ENCODE measurements at places on chromosomes 7 and 10.

DNA sequence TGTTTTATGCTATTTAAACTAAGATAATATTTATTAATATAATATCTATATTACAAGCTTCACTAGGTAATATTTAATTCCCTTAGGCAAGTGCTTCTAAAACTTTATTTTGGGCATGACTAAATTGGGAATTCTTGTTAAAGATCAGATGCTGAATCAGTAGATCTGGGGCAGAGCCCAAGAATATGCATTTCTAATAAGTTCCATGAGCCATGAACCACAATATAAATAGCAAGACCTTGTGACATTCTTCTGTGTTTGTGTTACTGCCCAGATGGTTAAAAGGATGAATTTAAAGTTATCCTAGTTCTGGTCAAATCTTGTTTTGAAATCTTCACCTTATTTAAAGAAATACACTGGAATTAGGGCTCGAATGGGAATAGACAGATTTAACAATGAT lies 258.4 kb upstream of the CACNA2D1 start:
- DNase-seq: no peak

DNA sequence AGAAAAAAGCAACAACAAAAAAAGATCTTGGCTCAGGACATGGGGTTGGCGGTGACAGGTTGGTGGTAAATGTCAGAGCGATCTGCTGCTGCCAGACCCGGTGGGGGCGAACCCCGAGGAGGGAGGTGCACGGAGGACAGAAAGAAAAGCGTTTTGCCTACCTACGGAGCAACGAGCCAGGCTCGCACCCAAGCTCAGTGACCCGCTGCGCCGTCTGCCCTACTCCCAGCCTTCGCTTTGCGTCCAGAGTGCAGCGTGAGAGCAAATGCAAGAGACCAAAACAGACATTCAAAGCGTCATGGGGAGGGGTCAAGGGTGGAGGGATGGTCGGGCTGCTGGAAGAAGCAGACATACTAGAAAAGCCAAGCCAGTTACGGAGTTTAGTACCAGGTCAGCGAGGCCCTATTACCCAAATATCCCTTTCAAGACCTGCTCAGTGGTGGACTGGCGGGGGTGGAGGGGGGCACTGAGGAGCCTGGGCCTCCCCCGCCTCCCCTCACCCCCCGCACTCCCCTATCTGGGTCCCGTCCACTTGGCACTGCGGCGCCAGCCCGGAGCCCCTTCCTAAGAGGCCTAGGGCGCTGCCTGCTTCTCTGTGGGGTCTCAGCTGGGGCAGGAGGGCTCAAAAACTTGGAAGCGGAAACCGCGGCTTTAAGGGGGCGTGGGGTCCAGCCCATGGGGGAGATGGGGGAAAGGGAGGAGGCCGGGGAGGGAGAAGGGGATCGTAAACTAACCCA lies 66.9 kb downstream of the SLC29A4 start:
- no peak for DNase-seq

DNA sequence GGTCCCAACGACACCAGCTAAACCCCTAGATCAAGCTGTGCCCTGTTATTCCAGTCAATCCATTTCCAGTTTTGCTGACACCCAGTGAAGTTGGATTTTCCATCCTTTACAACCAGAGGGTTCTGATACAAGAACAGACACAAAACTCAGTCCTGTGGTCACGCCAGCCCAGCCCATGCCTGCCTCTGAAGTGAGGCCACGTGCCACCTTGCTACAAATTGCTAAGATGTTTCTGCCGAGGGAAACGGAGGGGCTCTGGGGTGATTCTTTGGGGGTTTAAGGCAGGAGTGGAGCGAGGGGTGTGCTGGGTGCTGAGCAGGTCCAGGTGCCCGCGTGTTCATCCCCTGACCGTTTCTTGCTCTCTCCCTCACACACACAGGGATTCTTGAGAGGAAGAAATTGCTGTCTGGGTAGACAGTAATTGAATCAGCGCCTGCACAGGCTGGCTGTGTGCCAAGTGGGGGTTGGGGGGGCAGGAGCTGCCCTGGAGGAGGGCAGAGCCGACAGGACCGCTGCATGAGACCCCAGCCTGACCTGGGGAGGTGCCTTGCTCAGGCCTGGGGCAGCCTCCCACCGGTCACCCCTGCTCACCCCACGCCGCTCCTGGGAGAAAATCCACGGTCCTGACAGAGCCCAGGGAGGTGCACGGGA lies 38.1 kb downstream of the ADAP1 start:
- DNase-seq: peak; percentile 75

DNA sequence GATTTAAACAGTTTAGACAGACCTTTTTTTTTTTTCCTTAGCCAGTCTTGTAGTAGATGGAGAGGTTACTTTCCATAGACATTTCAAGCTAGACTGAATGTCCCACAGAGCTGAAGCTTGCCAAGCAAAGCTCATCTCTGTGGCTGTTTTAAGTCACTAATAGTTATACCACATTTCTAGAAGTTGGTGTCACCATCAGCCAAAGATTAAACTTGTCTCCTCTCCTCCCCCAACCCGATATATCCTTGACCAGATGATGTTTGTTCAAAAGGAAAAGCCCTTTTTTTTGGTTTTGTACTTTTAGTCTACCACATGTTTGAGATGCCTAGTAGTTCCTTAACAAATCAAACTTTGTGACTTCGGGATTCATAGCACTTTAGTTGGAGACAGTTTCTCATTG lies 66.1 kb downstream of the ADD3 start:
- DNase-seq: no peak

GRCh38 chr7:43669286-43670081 lies 59.8 kb downstream of the COA1 start:
- no peak for DNase-seq

DNA sequence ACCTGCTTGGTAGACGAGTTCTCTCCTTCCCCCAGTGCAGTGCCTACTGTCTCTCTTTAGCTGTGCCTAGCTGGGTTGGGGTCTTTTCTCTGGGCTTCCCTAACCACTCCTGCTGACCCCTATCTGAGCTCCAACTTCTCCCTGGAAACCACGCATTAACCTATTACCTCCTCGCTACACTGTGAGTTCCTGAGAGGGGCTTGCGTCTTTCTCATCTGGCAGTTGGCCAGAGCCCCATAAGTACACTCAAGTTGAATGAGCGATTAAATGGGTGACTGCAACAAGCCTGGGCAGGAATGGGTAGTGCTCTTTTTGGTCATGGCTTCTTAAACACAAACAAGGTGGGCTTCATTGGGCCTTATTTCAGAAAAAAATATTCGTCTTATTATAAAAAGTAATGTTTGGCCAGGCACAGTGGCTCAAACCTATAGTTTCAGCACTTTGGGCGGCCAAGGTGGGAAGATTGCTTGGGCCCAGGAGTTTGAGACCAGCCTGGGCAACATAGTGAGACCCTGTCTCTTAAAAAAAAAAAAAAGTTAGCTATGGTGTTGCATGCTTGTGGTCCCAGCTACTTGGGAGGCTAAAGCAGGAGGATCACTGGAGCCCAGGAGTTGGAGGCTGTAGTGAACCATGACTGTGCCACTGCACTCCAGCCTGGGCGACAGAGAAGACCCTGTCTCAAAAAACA lies 41.4 kb downstream of the SYPL1 start:
- no peak for DNase-seq

- peak; percentile 55 for DNase-seq
Observed at GRCh38 chr10:133278577-133279265, 2.1 kb upstream of the ADAM8 start.

DNA sequence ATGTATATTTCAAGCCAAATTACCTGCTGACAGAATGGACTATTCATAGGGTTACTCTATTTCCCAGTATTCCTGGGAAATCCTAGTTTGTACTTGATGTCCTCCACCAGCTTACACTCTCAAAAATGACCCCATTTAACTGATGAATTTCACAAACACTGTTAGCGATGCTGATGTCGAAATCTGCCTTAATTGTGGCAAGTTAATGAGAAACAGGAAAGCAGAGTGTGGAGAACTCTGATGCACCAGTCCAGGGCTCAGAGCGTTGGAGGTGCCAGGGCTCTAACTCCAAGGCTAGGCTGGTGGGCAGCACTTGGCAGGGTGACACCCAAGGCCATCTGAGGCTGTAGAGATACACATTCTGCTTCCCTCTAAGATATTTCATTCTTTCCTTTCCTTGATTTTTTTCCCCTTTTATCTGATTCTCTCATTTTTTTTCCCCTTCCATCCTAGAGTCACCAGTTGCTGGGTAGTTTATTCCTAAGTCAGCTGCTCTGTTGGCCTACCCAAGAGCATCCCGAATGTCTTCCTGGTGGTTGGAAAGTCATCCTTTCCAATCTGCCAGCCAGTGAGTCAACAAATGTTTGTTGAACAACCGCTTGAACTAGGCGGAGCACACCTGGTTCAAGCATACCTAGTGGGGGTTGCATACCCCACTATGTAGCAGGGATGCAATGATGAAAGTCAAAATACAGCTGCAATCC lies 525.0 kb upstream of the NRP1 start:
- no peak for DNase-seq

DNA sequence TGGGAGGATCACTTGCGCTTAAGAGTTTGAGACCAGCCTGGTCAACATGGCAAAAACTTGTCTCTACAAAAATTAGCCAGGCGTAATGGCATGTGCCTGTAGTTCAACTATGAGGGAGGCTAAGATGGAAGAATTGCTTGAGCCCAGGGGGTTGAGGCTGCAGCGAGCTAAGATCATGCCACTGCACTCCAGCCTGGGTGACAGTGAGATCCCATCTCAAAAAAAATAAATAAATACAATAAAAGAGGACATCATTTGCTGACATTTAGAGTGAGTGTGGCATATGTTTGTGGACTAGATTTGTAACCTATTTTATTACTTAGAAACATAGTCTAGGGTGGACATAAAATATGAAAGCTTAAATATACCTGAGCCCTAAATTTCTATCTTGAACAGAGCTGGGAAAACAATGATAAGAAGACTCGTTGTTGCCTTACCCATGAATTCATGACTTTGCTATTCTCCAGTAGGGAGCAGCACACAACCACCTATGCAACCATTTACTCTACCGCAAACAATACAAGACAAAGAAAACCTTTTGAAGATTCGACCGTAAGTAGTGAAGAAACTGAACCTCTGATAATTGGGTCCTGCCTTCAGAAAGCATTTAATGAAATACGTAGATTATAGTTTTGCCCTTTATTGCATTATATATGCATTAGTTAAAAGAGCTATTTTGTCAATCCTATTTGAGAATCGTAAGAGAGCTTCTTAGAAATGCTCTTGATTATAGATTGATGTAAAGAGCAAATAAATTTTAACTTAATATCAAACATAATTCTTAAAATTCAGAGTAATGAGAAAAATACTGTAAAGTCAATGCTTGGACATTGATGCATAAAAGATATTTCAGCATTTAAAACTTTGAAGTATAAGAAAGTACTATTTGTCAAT lies 83.5 kb downstream of the GNAT3 start:
- DNase-seq: peak; percentile 35

DNA sequence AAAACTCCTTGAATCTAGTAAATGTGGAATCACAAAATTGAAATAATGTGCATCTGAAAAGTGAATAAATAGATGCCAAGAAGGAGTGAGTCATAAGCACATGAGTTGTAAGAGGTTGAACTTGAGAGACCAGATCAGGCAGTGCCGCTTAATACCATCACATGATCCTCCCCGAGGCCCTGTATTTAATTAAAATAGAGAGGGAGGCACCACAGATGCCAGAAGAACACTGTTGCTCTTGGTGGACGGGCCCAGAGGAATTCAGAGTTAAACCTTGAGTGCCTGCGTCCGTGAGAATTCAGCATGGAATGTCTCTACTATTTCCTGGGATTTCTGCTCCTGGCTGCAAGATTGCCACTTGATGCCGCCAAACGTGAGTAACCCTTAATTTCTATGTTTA lies at the start of gene GPNMB:
TSS of gene GPNMB (plus strand) at position 221 of the 400 bp plus-strand sequence. CDS start at position 304, 83 bp downstream.
- no peak for DNase-seq

GRCh38 chr10:71666639-71667386 lies 52.8 kb downstream of the C10orf105 start:
- DNase-seq: no peak

DNA sequence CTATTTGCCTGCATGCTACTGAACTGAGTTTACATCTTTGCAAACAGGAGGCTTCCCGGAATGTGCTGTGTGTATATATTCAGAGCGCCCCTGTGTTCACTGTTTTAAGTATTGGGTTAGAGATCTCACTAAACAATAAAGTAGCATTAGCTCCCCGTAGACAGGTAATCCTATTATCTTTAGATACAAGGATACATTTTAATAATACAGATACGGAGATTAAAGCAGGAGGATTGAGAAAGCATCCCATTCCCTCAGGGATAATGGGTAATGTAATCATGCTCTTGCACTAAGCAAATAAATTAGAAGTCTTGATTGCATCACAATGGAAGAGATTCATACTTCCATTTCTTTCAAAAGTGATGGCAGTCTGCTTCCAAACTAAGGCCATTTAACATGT lies 809.0 kb downstream of the NRG3 start:
- DNase-seq: peak; percentile 19

- no peak for DNase-seq
Observed at GRCh38 chr10:244227-244626, 109.0 kb downstream of the ZMYND11 start.

GRCh38 chr10:122457934-122458333 lies 3.4 kb upstream of the HTRA1 start:
- DNase-seq: no peak

DNA sequence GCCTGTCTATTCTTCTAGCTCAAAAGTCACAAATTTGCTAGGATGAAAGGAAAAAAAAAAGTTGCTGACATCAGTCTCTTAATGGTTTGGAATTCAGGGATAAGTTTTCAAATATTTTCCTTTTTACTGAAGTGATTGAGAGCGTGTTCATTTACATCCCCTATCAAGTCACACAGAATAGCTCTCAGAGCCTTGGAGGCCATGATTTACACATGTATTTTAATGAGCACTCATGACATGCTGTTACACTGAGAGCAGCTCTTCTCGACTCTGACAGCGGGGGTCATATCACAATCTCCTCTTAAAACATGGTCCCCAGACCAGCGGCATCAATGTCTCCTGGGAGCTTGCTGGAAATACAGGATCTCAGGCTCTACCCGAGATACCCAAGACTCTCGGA lies 232.7 kb downstream of the POU6F2 start:
- no peak for DNase-seq

DNA sequence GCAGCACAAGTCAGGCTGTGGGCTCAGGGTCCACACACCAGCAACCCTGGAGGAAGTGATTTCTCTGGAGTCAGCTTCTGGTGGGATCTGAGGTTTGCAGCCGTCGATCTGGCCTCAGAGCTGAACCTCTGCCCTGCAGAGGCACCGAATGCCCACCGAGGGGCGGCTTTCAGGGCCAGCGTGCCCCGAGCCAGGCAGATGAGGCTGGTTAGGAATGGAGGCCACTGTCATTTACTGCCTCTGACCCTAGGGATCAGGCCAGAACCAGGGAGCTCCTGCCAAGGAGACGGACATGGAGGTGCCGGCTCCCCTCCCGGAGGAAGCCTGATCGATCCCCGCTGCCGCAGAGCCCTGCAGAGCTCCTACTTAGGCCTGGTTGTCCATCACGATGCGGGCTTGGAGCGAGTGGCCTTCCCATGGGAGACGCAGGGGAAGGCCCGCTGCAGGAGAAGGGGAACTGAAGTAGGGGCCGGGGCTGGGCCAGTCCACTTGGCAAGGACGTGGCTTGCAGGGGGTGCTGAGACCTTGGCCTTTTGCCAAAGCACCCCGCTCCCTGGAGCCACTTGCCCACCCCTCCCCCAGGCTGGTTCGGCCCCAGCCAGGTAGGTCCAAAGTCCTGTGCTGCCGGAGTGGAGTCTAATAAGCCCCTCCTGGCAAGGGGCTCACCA lies 19.6 kb upstream of the ELFN1 start:
- peak; percentile 11 for DNase-seq

- DNase-seq: no peak
Observed at GRCh38 chr10:66924674-66925345, 1.0 kb upstream of the LRRTM3 start.

GRCh38 chr10:34187201-34187600 lies 627.9 kb downstream of the PARD3 start:
- no peak for DNase-seq
